Naive thymus-derived CD4-positive, alpha-beta T cell (primary cell): ENCODE measurements at places on chromosomes 12 and 14. TPM values are rescaled to one million over a fixed set of nuclear protein-coding genes. Genes with fewer than 3 reads are reported as not detected.
A peak's percentile ranks its signal among the peaks of the same experiment; 100 is the strongest.

GRCh38 chr12:96810477-96810876 is 96.6 kb upstream of the NEDD1 start:
- DNase-seq, result no peak

GRCh38 chr14:91142214-91142668 is 28.4 kb downstream of the DGLUCY start:
- DNase-seq, result no peak

GRCh38 chr12:30694412-30695198 is 1.1 kb downstream of the IPO8 start:
- DNase-seq, result no peak

Gene TSHR
- total RNA-seq, result not detected

- no peak for DNase-seq
Observed at GRCh38 chr12:116459916-116460663, 99.1 kb upstream of the MAP1LC3B2 start.

DNA sequence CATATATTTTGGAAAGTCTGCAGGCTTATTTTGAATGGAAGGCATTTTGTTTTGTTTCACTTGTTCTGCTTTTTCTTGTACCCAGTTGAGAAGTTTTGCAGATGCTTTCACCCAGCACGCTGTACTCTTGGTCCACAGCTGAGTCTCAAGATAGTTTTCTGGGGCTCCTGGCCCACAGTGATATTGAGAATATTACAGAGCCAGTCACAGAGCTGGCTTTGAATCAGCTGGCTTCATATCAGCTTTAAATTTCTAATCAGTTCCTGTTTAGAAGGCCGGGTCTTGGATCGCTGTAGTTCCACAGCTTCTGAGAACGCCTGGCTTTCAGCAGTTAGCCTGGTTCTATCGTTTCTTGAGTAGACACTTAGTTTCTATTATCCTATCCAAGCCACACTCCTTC is 32.5 kb upstream of the PARP11 start:
- DNase-seq, result no peak

DNA sequence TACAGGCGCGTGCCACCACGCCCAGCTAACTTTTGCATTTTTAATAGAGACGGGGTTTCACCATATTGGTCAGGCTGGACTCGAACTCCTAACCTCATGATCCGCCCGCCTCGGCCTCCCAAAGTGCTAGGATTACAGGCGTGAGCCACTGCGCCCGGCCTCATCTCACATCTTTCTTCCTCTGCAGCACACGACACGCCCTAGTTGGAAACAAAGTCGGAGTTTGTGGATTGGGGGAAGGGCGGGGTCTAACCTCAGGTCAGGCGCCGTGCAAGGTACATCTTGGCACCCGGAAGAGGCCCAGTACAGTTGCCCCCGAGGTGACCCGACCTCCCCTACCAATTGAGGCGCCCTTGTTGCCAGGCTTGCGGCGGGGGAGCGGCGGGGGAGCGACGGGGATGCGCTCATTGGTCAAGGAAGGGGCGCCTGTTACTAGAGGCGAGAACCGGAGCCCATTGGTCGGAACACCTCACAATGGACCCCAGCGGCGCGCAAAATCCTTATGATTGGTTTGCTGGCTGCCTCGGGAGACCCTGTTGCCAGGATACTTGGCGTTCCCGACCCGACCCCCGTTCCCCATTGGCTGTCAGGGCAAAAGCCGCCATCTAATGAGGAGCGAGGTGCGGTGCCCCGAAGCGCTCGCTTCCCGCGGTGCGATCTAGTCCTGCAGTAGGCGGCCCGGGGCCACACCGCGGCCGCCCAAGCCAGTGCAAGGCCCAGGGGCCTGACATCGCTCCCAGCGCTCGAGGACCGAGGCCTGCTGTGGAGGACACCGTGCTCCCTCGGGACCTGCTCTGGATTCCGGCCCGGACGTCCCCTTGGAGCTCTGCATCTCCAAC is at the start of gene REC8:
Gene REC8 (plus strand): TSS at position 659 of the 839 bp plus-strand sequence. CDS start 473 bp downstream, outside the sequence.
- DNase-seq, result peak; percentile 75

DNA sequence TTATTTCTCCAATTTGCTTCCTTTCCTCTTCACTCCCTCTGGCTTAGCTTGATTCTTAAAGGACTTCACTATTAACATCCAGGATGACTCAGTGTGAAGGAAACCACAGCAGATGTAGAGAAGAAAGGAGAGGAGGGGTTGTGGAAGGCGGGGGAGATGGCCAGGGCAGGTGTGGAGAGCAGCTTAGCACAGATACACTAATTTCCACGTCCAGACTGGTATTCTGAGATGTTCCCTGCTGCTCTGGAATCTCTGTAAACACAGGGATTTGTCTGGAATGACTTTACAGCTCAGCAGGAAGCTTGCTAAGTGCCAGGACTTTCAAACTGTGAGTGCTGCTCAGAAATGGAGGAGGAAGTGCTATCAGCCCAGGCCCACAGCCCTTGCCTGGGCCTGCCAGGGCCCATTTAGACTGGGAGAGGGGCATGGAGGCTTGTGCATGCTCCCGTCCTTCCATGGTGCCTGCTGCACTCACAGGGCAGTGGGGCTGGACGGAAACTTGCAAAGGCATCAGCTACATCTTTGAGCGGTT is 202.5 kb upstream of the DDHD1 start:
- DNase-seq, result no peak

DNA sequence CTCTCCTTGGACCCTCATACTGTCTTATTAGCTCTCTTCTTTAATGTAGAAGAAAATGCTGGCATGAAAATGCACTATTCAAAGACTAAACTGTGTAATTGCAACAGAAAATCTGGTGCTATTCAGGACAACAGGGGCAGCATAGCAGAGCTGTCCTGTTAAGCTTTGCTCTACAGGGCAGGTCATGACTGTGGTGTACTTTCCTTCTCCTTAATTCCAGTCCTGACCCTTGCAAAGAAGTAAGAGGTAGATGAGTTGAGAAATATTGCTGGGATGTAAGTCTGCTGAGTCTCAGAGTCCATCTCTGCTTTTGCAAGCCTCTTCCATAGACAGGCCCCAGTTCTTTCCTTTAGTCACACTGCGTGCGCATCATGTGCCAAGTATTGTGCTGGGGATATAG is 52.6 kb upstream of the STK38L start:
- DNase-seq, result no peak

DNA sequence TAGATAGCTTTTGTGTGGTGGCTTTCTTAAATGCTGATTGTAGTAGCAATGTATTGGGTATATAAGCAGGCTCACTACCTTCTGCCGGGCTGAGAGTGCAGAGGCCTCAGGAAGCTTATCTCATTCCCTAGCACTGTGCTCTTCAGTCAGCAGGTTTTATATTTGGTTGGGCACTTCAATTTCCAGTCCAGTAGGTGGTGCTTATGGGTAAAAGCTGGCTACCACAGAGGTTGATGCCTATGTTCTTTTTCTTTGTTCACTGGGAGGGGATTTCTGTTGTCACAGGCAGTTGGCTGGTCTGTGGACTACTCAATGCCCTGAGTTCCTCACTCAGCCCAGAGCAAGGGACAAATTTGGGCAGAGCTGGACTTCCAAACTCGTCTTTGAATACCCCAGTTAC is 43.0 kb upstream of the GLIPR1 start:
- peak; percentile 11 for DNase-seq

GRCh38 chr14:29643433-29644211 is 284.0 kb downstream of the PRKD1 start:
- no peak for DNase-seq

DNA sequence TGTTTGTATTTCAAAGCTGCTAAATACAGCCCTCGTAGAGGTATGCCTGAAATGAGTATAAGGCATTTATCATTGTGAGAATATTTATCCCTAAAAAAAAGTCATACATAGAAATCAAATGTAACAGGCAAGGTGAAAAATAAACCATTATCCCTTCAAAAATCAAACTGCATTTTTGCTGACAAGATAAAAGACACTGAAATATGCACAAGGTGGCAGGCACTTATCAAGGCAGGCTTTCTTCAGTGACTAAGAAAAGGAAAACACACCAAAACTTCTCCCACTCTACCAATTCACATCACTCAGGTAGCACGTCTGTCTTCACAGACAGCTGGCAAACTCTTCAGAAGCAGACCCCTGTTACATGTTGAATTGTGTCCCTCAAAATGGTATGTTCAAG is 23.6 kb downstream of the ARMH4 start:
- no peak for DNase-seq

- no peak for DNase-seq
Observed at GRCh38 chr12:82415402-82415801, 57.1 kb downstream of the METTL25 start.

DNA sequence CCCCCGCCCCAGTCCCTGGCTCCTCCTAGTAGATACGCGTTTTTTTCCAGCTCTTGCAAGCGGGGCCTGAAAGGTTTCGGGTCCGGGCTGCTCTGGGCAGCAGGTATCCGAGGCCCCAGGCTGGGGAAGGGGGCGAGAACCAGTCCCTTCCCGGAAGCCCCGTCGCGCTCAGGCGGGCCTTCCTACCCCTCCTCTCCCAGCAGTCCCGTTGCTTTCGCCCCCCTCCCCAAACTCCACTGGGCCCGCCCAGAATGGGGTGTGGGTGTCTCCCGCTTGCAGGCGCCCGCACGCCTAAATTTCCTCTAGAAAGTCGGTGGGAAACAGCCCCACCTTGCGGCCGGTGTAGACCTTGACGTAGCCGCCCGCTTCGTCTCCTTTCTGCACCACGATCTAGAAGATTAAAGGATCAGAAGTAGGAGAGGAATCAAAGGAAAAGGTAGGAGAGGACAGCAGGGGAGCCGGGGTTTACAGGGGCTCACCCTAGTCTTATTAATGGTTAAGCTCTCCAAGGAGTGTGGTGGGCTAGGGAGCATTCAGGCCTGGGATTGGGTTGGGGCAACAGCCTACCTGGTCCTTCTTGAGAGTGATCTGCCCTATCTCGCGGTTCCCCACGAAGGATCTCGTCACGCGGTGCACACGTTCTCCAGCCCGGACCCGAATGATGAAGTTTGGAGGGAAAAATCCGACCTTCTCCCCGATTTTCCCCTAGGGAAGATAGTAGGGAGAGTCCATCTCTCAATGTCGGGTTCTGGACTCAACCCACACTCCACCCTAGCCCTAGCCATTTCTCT is 7.3 kb downstream of the STAC3 start:
- DNase-seq, result peak; percentile 74

DNA sequence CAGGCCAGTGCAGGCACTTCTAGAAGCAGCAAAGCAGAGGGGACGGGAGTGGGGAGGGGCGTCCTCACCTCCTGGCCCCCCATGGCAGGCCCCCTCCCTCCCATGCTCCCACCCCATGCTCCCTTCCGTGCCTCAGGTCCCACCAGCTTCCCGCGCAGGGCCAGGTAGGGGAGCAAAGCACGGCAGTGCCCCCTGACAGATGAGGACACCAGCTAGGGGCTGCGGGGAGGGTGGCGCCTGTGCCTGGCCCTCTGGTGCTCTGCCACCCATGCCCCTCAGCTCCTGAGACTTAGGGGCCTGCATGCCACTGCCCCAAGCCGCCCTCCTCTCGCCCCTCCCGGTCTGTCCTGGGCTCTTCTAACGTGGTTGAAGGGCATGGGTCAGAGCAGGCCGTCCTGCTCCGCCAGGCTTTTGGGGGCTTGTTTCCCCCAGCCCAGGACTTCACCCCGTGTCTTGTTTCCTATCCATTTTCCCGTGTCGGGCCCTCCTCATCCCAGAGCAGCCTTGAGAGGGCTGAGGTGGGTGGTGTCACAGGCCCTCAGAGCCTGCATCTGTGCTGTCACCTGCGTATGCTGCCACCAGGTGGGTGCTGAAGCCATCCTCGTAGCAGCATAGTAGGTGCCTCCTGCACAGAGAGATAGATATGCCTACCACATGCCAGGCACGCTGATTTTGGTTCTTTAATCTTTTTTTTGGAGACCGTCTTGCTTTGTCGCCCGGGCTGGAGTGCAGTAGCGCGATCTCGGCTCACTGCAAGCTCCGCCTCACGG is 10.2 kb downstream of the TRMT61A start:
- no peak for DNase-seq

DNA sequence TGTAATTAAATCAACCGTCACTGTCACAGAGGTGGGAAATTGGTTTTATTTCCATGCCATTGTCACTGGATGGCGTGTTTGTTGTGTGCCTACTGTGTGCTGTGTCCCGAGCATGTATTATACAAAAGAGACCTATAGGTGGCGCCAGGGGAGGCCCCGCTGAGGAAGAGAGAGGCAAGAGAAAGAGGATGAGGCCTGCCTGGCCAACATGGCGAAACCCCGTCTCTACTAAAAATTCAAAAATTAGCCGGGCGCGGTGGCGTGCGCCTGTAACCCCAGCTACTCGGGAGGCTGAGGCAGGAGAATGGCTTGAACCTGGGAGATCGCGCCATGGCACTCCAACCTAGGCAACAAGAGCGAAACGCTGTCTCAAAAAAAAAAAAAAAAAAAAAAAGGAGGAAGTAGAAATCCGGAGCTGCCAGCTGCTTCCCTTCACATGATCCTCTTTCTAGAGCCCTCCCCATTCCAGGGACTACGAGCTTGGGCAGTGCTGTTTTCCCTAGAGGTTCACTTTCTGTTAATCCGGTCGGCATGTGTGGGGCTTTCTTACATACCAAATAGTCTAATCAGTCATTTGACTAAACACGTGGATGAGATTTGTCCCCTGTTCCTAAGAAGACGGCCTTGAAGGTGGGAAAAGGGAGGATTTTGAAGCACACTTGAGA is 6.4 kb upstream of the CCDC175 start:
- DNase-seq, result no peak

Gene SMOC1
- not detected in 2 replicates for total RNA-seq

- peak; percentile 16 for DNase-seq
Observed at GRCh38 chr12:19130224-19131024, 891 bp downstream of the PLEKHA5 start.

DNA sequence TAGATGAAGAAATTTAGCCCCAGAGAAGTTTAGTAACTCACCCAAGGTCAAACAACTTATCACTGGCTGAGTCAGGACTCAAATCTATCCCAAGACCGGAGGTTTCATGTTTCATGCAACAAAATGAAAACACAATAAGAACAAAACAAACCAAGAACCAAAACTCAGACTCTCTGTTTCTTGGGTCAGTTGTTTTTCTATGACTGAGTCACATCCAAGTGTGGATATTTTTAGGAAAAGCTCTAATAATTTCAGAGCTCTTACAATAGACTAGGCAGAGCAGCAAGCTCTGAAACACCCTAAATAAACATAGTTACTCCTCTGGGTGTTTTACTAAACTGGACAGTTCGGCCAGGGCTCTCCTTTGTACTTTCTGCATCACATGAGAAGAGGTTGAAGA is 87.6 kb upstream of the PRB2 start:
- no peak for DNase-seq

- DNase-seq, result no peak
Observed at GRCh38 chr14:89667983-89668382, 250.9 kb upstream of the FOXN3 start.

GRCh38 chr14:68779761-68780323 is 13.0 kb downstream of the ZFP36L1 start:
- DNase-seq, result peak; percentile 53

DNA sequence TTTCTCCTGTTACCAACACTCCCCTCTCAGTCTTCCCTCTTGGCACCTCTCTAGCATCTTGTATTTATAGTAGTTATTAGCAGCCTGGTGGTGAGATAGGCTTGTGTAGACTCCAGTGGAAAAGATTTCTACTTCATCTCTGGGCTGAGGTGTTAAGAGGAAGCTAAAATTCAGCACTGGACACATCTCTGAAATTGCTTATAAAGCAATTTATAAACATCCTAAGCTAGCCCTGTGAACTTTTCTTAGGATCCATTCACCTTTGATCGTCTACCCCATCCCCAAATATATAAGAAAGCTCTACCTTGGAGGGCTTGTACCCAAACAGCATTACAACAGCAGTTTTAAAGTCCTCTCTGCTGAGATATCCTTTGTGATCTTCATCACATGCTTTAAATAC is 928 bp downstream of the EFCAB11 start:
- DNase-seq, result no peak

- no peak for DNase-seq
Observed at GRCh38 chr14:95488376-95489213, 27.9 kb downstream of the SYNE3 start.
